ENCODE measurements at places on chromosomes 16 and 17. TPM values are rescaled to one million over a fixed set of nuclear protein-coding genes. Genes with fewer than 3 reads are reported as not detected.
A peak's percentile ranks its signal among the peaks of the same experiment; 100 is the strongest.

The EXOC3L1 gene
- total RNA-seq: not detected

The TPSG1 gene
- total RNA-seq: not detected

The ITGA3 gene
- 8.5 TPM for total RNA-seq

The SRCIN1 gene
- total RNA-seq: 0.60 TPM

DNA sequence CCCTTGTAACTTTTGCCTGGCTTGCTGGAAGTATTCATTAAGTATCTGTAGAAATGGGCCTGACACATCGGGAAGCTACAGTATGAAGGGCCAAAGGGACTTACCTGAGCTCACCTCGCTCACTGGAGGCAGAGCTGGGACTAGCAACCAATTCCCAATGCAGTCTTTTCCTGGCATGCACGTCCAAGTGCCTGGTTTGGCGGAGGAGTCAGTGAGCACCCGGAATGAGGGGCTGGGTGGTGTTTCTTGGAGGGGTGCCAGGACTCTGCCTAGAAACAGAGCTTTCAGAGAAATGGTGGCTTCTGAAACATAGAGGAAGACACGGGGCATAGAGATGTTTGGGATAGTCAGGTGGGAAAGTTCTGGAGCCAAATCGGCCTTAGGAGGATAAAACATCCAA is 18.4 kb upstream of the GPRC5C start:
- no peak for DNase-seq

- DNase-seq: peak; percentile 68
Observed at GRCh38 chr16:50602531-50603205, 54.5 kb downstream of the NKD1 start.

GRCh38 chr16:55496509-55497145 is 12.2 kb upstream of the LPCAT2 start:
- DNase-seq: peak; percentile 14

DNA sequence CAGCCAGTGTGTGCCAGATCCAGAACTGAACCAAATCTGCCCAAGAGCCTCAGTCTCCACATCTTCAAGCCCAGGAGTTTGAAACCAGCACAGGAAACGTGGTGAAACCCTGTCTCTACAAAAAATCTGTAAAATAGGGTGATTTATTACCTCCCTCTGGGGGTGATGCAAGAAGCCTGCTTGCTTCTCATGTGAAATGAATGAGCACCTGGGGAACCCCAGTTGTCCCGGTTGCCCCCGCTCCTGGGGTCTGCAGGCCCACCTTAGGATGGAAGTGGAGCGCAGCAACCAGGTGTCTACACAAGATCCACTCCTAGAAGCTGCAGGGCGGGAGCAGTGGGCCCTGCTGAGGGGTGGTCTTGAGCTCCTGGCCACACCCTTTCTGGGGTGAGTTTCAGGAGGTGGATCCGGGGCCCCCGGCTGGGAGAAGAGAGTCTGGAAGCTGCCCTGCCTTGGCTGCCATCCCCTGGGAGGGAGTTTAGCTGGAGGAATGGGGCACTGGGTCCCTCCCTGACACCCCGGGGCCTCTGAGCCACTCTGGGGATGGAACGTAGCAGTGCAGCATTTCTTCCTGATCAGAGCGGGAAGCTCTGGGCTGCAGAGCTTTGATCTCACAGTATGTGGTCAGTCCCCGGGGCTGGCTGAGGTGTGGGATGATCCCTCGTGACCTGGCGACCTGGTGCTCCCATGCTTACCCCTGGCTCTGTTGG is 117.8 kb downstream of the RAB11FIP4 start:
- no peak for DNase-seq

- DNase-seq: no peak
Observed at GRCh38 chr17:62641153-62641552, 13.7 kb downstream of the MRC2 start.

DNA sequence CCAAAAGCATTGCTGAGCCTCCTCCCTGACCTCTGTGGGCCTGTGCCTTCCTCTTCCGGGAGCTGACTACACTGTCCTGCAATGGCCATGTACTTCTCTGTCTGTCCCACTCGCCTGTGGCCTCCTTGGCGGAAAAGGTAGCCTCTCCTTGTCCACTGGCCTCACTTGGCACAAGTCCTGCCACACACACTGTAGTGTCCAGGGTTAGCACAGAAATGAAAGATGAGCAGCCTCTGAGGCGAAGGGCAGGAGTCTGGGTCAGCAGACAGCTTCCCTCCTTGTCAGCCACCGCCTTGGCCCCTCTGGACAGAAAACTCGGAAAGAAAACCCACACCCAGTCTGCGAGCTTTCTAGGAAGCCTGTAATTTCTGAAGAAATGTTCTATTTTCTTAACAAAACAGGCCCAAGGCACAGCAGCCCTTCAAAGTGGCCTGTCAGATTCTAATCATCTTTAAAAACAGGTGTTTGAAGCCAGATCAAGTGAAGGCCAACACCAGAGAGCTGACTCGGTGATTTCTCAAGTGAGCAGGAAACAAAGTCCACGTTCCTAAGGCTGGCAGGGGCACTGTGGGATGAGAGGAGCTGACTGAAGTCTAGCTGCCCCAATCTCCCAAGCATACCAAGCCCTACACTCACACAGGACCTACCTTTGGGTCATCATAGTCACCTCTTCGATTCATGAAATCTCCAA is 67.2 kb downstream of the GTF3C1 start:
- no peak for DNase-seq
